Renal cortical epithelial cell (primary cell): ENCODE measurements at places on chromosomes 5 and 9.
A peak's percentile ranks its signal among the peaks of the same experiment; 100 is the strongest.

DNA sequence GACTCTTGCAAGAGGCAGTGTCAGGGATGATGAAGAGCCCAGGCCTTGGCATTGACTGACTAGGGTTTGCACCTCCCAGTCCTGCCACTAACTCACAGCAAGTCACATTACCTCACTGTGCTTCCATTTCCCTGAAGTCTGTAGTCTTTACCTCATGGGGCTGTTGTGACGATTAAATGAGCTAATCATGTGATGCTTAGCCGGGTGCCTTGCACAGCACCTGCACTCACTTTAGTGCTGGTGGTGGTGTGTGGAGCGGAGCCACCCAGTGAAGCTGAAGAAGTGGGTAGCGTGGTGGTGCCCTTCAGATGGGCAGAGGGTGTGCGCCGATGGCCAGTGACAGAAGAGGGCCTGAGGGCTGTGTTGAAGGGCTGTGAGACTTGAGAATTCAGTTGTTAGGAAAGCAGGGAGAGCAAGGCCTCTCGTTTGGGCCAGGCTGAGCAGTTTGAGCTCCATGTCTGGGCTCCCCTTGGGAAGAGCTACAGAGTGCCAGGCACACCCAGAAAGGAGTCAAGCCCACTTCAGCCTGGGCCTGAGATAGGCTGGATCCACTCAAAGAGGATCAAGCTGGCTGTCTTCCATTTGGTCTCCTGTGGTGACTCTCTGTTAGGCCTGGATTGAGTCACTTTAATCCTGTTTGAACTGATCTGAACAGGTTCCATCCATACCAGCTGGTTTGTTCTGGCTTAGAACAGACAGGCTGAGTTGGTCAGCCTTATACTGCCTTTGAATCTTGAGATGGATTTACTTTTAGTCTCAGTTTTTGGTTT is 42.5 kb downstream of the RALGPS1 start:
- peak; percentile 61 for DNase-seq

- peak; percentile 26 for DNase-seq
Measured at GRCh38 chr5:134242146-134242545, 16.3 kb upstream of the PPP2CA start.

GRCh38 chr9:18365651-18366050 is 108.3 kb upstream of the ADAMTSL1 start:
- no peak for DNase-seq

DNA sequence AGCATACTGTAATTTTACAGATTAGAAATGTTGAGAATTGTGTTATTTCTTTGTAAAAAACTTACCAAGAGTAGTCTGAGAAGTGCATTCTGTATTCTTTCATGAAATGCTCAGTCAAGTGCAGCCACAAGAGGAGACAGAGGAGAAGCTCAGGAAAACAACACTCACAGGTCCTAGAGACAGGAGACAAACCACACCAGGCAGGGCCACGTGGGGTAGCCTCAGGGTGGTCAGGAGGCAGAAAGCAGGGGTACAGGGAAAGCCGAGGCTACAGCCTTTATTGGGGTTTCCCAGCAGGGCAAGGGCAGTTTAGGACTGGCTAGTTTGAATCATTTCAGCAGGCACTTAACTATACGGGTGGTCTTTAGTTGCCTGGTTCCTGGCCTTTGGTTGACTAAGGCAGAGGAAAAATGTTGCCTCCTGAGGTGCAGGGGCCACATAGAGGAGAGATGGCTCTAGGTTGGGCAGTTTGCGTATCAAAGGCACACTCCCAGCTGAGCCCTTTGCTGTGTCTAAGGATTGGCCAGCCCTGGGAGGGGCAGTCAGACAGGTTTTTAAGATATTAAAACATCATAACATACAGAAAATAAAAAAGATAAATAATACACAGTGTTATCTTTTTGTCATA is 230.9 kb upstream of the ANKRD55 start:
- no peak for DNase-seq

DNA sequence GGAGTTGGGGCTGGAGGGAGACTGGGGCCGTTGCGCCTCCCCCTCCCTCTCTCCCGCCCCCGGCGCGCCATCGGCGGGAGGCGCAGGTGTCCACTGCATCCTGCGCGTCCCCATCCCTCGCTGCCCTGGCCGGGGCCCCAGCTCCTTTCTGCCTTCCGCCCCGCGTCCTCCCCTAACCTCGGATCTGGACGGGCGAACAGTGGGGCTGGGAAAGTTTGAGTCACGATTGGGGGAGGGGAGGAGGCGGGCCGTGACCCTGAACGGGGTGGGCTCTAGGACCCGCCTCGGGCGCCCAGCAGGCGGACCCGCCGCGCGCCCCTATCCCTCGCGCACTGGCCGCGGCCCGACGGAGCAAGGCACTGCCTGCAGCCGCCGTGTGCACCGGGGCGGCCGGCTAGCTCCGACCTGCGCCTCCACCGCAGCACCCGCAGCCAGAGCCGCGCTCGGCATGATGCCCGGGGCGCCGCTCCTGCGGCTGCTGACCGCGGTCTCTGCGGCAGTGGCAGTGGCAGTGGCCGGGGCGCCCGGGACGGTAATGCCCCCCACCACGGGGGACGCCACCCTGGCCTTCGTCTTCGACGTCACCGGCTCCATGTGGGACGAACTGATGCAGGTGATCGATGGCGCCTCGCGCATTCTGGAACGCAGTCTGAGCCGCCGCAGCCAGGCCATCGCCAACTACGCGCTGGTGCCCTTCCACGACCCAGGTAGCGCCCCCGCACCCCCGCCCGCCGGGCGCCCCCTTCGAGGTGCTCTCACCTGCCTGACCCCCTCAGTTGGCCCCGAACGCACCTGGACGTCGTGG is at the start of gene HMCN2:
TSS of gene HMCN2 (plus strand) at position 330 of the 805 bp plus-strand sequence. CDS start at position 449, 119 bp downstream.
- no peak for DNase-seq

GRCh38 chr9:134030821-134031470 is 5.7 kb downstream of the BRD3OS start:
- no peak for DNase-seq

DNA sequence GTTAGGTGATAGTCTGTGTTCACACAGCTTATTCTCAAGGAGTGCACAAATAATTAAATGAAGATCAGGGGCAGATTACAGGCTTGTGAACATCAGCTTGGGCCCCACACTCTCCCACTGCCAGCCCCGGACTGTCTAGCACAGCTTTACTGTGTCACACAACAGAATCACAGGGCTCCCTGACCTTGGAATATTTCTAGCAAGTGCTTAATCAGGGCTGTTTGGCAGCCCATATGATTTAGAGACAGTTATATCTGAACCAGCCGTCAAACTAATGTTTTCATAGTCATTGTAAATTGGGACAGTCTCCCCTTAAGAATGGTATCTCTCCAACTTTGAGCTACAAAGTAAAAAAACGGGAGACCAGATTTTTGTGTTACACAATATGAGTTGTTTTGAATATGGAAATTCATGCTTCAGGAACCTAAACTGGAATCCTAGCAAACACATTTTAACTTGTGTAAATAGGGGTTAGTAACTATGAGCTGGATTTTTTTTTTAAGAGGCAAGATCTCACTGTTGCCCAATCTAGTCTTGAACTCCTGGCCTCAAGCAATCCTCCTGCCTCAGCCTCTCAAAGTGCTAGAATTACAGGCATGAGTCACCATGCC is 517.6 kb downstream of the BNC2 start:
- peak; percentile 16 for DNase-seq
